ENCODE measurements at places on chromosomes 11 and 22.
A peak's percentile ranks its signal among the peaks of the same experiment; 100 is the strongest.

DNA sequence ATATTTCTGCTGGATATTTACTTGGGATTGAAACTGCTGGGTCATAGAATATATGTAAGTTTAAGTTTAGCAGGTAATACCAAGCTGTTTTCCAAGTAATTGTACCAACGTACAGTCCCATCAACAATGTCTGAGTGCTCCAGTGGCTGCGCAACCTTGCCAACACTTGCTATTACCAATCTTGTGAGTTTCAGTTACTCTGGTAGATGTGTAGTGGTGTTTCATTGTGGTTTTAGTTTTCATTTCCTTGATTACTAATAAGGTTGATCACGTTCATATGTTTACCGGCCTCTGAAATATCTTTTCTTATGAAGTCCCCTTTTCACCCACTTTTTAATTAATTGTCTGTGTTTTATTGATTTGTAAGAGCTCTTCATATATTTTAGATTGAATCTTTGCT lies 370.6 kb upstream of the CADM1 start:
- DNase-seq, result no peak

DNA sequence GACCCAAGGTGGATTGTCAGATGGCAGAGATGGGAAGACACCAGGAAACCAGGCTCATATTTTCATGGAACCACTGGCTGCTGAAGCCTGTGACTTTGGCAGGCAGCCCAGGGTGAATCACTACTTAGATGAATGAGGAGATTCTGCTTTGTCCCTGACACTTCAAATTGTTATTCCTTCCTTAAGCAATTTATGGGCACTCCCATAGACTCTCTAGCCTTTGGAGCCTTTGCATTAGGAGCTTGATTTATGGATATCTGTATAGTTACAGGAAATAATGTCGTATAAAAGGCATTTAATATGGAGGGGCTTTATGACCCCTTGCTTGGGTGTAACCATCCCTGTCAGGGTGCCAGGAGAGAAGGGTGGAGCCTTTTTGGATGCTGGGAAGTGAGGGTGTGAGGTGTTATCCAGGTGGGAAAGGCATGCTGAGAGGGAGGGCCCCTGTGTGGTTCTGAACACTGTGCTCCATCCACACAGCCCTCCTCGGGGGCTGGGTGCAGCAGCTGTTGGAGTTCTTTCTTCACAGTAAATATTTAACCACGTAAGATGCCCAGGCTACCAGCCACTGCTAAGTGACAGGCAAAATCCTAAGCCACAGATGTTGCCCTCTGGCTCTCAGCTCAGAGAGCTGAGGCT lies 35.3 kb downstream of the IL18 start:
- no peak for DNase-seq

GRCh38 chr11:15699978-15700377 lies 585.3 kb downstream of the INSC start:
- no peak for DNase-seq

DNA sequence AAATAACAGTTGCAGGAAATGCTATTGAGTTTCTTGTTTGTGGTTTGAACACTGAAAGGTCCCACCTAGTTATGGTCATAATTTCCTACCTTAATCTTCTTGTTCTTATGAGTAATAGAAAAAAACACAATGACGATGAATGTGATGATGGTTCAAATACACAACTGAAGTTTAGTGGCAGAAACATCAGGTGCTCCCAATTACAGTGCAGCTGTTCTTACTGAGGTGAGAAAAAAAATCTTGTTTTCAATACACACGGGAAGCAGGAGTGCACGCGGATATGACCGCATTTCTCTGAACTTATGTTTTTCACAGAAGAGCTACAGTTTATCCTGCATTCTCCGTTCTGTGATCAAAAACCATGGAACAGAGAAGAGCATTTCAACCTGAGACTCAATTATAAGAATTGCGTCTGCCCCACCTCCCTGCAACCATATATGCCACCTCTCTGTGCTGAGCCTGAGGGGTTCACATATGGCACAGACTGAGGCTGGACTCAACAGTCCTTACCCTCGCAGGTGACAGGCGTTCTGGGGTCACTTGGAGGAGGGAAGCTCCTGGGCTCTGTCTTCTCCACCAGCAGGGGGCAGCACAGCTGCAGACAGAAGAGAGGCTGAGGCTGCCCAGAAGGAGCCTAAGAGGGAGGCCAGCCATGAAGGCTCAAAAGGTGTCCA lies 99.7 kb upstream of the IGLL5 start:
- peak; percentile 76 for DNase-seq

GRCh38 chr11:61715867-61716266 lies 35.7 kb downstream of the DAGLA start:
- DNase-seq, result no peak

- no peak for DNase-seq
Observed at GRCh38 chr11:130868721-130869390, 47.4 kb downstream of the SNX19 start.

DNA sequence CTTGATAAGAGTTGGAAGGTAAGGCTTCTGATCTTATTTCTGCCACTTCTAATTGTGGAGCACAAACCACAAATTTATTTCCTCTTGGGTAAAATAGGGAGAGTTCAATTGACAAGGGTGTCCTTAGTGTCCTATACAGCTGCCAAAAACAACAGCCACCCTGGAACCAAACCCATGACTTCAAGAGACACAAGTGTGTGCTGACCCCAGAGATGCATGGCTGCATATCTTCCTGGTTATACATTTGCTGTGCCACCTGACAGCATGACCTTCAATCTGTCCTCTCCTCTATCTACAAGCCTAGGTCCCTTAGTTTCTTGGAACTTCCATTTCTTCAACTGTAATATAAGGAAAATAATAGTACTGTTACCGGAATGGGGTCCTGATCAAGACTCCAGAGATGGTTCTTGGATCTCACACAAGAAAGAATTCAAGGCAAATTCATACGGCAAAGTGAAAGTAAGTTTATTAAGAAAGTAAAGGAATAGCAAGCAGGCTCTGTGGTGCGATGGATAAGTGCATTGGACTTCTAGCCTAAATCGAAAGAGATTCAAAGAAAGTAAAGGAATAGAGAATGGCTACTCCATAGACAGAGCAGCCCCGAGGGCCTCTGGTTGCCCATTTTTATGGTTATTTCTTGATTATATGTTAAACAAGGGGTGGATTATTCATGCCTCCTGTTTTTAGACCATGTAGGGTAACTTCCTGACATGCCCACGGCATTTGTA lies 15.5 kb upstream of the TMEM123 start:
- DNase-seq, result no peak

DNA sequence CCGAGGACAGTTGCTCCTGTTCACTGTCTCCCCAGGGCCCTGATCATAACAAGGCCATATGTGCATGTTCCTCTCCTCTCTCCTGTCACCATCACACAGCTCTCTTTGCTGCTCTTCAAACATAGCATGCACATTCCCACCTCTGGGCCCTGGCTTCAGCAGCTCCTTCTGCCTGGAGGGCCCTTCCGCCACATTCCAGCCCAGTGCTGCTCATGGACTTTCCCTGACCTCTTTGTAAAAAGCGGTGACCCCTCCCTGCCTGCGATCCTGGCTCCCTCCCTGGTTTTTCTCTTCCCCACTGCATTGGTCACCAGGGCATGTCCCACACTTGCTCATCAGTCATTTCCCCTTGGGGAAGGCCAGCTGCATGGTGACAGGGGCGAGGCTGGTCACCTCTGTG lies 98.2 kb downstream of the MYO18B start:
- DNase-seq, result peak; percentile 44

Measured in nephron progenitor cell (in vitro differentiated cells).